AG04450 (cell line): ENCODE measurements at places on chromosomes 6 and 20.

DNA sequence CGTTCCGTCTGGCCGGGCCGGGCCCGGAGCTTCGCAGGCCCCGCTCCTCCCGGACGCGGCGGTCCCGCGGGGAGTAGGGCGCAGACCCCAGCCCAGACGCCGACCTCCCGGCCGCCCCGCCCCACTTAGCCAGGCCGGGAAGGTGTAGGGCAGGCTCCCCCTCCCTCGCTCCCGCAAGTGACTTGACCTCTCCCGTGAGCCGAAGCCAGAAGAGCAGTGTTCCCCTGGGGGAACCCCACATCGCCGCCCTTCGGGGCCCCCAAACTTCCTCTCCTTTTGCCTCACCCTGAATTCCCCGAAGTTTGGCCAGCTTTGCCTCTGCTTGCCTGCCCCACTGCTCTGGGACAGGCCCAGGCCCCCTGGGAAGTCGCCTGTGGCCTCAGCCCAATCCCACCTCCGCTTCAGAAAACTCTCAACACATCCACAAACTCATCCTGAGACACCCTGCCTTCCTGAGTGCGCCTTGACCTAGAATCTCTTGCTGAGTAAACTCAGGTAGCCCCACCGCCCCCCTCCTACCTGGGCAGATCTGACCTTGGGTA lies 524 bp upstream of the NOL4L start:
- DNase-seq = no peak

DNA sequence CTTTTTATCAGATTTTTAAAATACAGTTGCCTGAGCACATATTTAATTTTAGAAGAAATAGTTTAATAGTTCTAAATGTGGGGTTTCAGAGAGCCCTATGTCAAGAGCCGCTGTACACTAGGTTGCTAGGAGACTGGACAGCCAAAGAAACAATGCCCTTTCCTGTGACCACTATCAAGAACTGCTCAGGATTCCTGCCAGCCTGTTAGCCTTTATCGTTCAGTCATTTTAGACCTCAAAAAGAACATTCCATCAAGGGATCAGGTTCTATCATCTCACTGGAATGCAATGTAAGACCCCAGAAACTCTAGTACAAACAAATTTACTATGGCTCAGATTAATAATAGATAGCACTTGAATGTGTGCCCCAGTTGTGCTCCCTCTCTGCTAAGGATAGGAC lies 181.2 kb upstream of the CCN2 start:
- no peak for DNase-seq

DNA sequence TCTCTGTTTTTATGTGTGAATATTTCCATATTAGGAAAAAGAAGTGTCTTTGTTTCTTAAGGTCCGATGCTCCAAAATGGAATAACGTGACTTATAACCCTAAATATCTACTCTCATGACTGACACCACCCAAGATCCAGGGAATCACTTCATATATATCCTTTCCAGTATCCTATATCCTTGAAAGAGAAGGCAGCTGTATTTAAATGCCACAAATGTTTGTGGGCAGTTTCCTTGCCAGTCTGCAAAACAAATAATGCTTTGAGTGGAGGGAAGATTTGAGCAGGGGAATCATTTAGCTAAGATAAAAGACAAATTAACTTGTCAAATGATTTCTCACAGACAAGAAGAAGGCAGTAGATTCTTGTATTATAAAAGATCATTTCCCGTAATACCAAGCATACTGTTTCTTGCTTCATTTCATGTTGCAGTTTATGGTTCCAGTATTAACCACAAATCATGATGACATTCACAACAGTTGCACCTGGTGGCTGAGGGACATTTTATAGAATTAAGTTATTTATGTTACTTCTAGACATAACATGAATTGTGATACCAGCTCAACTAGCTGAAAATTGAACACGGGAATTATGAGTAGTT lies 30.0 kb upstream of the FABP7 start:
- no peak for DNase-seq

- DNase-seq = no peak
Observed at GRCh38 chr6:42326248-42326647, 108.6 kb upstream of the MRPS10 start.

GRCh38 chr20:32233286-32233685 lies 25.6 kb downstream of the POFUT1 start:
- no peak for DNase-seq

DNA sequence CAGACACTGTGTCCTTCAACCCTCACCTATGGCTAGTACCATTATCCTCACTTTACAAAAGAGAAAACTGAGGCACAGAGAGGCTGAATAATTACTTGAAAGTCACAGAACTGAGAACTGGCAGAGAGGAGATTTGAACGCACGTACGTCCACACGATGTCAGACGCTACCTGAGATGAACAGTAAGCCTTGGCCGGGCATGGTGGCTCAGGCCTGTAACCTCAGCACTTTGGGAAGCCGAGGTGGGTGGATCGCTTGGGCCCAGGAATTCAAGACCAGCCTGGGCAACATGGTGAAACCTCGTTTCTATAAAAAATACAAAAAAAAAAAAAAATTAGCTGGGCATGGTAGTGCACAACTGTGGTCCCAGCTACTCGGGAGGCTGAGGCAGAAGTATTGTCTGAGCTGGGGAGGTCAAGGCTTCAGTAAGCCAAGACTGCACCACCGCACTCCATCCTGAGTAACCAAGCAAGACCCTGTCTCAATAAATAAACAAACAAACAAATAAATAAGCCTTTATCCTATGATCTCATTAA lies 20.5 kb downstream of the GMDS start:
- DNase-seq = no peak

DNA sequence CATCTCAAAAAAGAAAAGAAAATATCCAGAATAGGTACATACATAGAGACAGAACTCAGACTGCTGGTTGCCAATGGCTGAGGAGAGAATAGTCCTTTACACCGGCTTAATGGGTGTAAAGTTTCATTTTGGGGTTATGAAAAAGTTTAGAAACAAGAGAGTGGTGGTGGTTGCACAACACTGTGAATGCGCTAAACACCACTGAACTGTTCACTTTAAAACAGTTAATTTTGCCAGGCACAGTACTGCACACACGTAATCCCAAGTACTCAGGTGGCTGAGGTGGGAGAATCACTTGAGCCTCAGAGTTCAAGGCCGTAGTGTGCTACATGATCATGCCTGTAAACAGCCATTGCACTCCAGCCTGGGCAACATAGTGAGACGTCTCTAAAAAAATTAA lies 7.6 kb downstream of the ILRUN start:
- DNase-seq = no peak

DNA sequence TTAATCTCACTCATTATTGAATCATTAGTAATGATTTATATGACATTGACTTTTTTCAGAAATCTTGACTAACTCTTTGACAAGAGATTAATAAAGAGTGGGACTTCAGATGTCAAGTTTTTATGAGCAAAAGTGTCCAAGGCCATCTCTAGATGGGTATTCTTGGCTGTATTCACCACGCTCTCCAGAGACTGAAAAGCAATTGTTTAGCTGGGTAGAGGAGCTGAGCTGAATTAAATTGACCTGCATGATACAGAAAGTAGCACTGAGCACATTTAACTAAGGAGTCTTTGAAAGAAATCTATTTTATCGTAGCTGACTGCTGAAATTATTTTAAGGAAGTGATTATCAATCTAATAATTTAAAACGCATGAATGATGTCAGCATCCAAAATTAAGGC lies 89.4 kb downstream of the LINC00237 start:
- no peak for DNase-seq

DNA sequence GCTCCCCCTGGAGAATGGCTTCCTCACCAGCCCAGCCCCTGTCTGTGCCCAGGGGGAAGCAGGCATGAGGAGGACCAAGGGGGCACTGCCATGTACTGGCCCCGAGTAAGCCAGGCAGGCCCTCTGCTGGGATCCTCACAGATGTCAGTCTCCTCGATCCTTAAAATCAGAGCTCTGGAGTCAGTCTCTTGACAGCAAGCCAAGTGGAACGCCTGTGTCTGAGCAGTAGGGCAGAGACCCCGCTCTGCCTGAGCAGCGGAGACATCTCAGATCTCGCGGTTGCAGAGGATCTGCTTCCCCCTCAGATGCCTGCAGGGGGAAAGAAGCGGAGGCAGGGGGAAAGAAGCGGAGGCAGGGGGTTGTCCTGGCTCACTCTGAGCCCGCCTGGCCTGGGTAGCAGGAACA lies 92.6 kb downstream of the SNX5 start:
- DNase-seq = no peak

DNA sequence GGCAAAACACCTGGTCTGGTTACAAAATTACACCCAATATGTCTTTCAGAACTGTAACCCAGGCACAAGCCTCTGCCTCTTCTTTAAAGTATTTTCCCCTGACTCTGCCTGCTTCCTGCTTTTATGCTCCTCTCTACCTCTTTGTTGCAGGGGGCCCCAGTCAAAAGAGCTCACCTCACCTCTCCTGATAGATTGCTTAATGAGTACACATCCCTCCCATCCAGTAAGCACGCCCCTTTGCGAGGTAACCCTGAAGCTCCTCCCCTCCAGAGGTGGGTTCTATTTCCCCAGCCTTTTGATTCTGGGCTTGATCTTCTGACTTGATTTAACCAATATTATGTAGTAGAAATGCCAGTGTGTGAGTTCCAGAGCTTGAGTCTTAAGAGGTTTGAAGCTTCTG lies 56.6 kb upstream of the EYA2 start:
- no peak for DNase-seq

DNA sequence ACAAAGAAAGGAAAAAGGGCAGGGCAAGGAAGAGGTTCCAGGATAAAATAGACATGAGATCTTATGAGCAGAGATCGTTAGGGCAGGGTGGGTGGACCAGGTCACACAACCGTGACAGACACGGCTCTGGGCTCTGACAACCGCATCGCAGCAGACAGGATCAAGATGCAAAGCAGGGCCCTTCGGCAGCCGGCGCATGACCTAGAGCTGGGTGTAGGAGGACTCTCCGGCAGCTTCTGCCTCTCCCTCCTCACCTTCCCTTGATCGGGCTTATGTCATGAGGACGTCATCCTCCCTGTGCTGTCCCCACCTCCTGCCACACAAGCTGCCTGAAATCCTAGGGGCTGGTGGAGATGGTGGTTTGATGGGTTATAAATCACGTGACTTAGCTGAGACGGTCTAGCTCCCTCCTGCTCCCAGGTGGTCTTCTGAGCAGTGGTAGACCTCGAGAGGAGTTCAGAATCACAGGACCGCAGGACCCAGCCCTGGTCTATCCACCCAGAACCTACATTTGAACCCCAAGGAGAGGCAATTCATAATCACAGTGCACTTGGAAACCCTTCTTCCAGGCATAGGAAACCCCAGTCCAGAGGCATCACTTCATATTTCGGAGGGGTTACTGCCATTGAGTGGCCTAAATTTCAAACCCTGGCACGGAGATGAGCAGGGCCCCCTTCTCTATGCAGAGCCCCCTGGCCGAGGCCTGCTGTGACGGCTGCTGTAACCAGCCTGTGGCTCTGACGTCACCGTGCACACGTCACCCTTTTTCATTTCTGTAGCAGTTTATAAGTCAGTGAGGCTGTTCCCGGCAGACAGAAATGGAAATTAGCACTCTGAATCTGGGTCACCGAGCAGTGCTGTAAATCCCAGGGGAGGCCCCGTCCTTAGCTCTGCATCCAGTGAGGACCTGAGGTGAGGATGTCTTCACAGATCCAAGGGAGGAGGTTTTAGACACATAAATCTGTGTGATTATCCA lies 8.7 kb upstream of the CCR6 start:
- DNase-seq = no peak

DNA sequence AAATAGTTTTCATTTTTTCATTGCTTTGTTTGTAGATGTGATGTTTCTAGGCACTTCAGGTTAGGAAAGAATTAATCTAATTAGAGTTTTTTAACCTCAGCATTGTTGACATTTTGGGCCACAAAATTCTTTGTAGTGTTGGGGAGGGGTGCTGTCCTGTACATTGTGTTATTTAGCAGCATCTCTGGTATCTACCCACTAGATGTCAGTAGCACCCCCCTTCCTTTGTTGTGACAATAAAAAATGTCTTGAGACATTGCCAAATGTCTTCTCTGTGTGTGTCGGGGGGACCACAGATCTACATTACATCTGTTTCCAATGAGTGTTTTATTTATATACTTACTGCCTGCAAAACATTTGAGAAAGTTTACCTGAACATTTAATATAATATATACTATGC lies 45.6 kb downstream of the EYA4 start:
- DNase-seq = no peak
